ENCODE measurements at places on chromosomes 4 and X.

- DNase-seq: no peak
Observed at GRCh38 chrX:31213941-31214340, 142.1 kb upstream of the FTHL17 start.

DNA sequence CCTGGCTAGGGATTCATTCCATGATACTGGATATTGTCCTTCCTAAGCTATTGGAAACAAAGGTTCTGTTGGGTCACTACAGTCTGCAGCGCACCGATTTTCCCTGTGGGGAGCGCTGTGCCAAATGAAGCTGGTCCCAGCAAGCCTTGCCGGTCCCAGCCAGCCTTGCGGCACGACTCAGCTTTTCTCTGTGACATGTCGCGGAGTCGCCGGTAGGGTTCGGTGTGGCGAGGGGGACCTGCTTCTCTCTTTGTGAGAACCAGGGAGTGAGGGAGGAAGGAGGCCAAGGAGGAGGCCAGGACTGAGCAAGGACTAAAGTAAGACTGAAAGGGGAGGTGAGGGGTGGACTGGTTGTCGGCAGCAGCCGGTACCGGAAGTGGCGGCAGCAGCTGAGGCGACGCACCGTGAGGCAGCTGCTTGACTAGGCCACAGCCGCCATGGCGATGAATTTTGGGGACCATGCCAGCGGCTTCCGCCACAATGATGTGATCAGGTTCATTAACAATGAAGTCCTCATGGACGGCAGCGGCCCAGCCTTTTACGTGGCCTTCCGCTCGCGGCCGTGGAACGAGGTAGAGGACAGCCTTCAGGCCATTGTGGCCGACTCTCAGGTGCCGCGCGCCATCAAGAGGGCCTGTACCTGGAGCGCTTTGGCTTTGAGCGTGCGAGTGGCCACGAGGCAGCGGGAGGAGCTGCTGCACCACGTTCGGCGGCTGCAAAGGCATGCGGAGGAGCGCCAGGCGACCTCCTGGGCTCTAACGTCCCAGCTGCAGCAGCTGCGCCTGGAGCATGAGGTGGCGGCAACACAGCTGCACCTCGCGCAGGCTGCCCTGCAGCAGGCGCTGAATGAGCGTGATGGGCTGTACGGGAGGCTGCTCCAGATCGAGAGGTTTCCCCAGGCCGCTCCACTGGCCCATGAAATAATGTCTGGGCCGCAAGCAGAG, at the start of gene TEX13D:
TEX13D (plus strand) TSS at position 180 of the 944 bp plus-strand sequence; CDS start at position 438, 258 bp downstream.
- DNase-seq: no peak

GRCh38 chr4:83618431-83618830, 82.5 kb downstream of the GPAT3 start:
- DNase-seq: no peak

DNA sequence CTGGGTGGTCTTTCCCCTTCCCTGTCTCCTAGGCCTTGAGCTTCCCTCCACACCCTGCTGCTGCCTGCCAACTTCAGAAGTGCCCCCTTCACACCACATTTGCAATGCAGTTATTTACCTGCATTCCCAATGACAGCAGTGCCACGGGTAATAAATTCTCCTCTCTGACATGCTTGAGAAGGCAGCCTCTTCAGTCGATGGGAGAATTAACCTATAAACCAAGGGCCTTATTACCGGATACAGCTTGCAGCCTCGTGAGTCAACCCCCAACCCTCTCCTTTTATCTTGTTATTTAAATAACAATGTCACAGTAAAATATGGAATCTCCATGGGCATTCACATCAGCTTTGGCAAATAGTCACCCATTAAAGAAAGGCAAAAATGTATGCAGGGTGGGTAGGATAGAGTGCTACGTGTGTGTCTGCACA, 34.7 kb upstream of the LGI2 start:
- no peak for DNase-seq

DNA sequence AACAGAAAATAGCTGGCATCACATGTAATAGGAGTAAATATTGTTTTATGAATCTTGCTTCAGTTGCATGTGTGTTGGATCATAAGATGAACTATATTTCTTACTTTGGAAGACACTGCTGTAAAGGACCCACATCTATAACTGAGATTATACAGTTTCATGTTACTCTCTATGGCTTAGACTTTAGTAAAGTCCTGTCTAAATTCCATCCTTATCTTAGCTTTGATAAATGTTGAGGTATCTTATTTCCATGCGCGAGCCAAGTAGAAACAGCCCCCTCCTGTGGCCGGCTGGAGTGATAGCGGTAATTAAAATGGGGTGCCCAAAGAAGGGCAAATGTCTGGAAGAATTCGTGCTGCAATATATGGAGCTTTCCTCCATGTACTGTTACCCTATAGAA, 43.0 kb downstream of the CCDC158 start:
- no peak for DNase-seq

DNA sequence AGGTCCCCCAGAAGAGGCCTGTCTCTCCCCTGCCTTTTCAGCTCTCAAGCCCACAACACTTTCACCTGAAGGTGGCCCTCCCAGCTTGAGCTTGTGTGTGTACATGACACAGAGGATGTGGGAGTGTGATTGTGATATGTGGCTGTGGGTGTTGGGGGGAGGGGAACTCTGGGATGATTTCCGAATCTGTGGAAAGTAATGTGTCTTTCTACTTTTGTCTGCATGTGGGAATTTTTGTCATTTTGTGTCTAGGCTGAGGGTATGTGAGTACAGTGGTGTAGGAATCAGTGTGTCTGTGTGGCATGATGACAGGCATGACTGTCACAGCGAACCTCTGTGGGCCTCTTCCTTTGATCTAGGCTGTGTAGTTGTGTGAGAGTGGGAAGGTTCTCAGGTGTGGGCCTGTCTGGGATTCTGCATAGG, 6.4 kb downstream of the SYP start:
- DNase-seq: no peak
